ENCODE measurements at places on chromosomes 2 and 18.
A peak's percentile ranks its signal among the peaks of the same experiment; 100 is the strongest.

DNA sequence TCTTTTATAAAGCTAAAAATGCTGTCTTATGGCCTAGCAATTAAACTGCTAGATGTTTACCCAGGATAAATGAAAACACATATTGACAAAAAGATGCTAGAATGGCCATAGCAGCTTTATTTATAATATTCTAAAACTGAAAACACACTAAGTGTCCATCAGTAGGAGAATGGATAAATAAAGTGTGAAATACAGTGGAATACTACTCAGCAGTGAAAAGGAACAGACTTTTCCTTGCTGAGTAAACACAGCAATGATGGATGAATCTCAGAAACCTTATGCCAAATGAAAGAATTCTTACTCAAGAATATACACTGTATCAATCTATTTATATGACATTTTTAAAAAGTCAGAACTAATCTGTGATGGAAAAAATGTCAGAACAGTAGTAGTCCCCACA is 33.2 kb downstream of the DDX1 start:
- no peak for DNase-seq

GRCh38 chr2:108396845-108397244 is 19.1 kb downstream of the SULT1C4 start:
- no peak for DNase-seq

DNA sequence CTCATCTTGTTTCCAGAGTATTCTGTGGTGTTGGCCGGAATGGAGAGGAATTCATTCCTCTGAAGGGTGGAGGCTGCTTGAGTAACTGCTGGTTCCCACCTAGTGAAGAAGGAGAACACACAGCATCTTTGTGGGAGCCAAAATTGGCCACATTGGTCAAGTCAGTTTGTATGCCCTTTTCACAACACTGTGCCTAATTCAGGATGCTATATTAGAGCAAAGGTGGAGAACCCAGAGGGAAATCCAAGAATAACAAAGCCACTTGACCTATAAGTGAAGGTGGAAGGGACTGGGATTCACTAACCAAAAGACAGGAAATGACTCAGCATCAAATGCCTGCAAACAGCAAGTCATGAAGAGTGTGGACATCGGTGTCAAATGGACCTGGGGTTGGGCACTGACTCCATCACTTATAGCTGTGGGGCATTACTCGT is 27.3 kb upstream of the MLPH start:
- no peak for DNase-seq

DNA sequence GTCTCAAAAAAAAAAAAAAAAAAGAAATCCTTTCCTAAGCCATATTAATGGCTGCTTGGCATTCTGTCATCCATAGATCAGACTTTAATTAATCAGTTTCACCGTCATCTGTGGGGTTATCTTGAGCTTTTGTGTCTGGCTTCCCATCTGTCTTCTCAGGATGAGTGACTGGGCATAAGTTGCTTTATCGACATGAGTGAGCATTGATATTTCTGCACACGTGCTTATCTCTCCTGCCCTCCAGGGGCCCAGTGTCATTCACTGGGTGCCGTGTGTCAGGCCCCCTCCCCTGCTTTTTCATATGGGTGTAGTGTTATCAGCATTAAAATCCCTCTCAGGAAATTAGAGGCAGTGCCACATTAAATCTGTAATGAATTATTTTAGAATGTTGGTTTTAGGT is 65.6 kb downstream of the SH3BP4 start:
- DNase-seq = no peak

DNA sequence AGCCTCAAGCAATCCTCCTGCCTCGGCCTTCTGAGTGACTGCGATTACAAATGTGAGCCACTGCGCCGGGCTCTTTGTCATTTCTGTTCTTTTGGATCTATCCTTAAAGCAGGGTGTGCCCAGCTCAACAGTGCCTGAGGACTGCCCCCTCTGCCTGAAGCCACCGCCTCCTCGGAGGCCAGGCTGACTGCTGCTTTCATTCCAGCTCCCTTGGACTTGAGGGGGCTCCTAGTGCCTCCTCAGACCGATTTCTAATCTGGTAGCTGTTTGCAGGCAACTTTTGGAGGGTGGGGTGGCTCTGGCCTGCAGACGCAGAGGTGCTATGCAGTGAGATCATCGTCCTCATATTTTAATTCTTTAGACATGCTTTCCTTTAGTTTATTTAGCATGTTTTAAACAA is 35.9 kb upstream of the KLF11 start:
- no peak for DNase-seq

- DNase-seq = no peak
Observed at GRCh38 chr18:57730146-57730545, 73.0 kb downstream of the ATP8B1 start.

- no peak for DNase-seq
Observed at GRCh38 chr2:199833525-199833924, 17.5 kb downstream of the FTCDNL1 start.

DNA sequence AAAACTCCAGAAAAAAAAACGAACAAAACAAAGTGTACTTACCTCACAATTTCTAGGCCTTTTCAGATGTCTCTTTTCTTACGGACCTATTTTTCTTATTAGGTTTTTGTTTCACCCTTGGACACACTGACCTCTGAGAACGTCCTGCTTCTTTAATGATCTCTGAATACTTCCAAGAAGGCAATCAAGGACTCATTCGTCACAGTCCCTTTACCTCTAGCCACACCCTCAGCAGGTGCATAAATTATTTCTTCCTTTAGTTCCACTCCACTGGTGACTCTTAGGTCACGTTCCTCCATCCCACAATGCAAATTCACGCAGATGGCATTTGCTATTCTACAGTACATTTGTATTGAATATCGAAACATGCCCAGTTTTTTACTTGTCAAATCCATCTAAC is 21.9 kb downstream of the PELI1 start:
- DNase-seq = no peak

DNA sequence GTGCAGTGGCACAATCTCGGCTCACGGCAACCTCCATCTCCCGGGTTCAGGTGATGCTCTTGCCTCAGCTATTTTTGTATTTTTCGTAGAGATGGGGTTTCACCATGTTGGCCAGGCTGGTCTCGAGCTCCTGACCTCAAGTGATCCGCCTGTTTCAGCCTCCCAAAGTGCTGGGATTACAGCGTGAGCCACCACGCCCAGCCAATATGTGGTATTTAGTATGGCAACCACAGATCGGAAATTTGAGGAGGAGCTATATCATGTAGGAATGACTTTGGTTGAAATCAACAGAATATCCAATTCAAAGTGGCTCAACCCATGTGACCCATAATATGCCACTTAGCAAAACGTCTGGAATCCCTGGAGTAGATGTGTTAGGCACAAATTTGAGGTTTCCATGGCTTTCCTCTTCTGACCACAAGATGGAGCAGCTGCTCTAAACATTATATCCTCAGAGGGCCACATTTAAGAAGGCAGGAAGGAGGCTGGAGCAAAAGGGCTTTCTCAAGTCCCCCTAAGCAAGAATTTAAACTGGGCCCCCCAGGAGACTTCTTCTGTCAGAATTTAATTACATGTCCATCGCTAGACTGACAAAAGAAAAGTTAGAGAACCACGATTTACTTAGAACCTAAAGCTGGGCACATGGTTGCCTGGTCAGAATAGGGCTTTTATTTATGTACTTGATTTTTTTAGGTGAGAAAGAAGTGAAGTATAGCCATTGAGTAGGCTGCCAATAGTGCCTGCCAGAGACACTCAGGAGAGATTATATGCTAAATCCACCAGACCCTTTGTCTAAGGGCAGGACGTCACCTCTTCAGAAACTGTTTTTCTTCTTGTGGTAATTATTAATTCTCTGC is 49.6 kb upstream of the ITSN2 start:
- peak; percentile 7 for DNase-seq

DNA sequence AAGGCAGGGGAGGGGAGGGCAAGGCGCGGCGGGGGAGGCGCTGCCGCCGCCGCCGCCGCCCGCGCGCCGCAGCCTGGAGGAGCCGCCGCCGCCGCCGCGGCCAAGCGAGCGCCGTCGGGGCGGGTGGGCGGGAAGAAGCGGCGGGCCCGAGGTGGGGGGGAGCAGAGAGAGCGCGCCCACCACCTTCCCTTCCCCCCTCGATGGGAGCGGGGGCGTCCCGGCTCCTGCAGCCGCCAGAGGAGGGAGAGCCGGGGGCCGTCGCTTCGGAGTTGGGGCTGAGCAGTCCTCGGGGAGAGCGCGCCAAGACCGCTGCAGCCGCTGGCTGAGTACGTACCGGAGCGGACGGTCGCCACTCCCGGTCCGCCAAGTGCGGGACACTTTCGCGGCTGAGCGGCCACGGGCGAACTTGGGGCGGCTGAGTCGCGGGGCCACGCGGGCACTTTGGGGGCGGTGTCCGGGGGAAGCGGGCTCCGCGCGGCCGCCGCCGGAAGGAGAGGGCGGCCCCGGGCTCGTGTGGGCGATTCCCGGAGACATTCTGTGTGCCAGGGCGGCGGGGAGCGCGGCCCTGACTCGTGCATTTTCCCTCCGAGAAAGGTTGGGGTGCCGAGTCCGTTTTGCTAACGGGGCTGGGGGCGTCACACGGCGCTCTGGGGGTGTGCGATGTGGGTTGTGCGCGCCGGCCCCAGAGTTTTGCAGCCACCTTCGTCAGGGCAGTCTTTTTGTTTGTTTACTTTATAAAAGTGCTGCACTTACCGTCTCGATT is at the start of gene NAB1:
NAB1 (plus strand) TSS at position 49 of the 763 bp plus-strand sequence. CDS start 10,094 bp downstream, outside the sequence.
- DNase-seq = peak; percentile 38

DNA sequence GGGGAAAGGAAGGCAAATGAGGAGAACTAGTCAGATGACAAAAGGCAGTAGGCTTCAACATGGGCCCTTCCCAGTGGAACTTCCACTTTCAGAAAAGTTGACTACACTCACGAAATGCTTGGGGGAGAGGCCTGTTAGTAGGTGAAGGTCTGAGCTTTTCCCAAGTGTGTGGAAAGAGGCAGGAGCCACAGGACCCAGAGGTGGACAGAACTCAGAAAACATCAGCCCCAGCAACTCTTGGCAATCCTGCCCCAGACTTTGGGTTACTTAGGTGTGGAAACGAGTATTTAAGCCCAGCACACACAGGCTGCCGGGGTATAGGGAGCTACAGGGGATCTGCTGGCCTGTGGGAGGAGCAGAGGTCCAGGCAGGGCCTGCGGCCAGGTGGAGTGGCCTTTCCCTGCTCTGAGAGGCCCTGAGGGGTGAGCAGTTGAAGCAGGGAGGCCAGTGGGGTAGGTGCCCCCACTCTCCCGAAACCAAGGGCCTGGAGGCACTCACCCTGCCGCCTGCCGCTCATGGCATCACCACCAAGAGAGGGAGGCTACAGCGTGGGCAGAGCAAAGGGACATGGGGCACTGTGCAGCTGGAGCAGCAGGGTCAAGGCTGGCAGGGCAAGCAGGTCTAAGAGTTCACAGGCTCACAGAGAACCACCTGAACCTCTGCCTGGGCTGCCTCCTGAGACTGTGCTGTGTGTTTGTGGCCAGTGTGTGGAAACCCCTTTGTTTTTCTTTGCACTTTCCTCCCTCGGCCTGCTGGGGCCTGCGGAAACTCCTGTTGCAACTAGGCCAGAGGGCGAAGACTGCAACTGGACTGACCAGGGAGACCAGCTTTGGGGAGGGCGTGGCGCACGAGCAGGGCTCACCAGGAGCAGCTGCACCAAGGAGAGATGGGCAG is 130.7 kb upstream of the SERTAD2 start:
- DNase-seq = no peak

DNA sequence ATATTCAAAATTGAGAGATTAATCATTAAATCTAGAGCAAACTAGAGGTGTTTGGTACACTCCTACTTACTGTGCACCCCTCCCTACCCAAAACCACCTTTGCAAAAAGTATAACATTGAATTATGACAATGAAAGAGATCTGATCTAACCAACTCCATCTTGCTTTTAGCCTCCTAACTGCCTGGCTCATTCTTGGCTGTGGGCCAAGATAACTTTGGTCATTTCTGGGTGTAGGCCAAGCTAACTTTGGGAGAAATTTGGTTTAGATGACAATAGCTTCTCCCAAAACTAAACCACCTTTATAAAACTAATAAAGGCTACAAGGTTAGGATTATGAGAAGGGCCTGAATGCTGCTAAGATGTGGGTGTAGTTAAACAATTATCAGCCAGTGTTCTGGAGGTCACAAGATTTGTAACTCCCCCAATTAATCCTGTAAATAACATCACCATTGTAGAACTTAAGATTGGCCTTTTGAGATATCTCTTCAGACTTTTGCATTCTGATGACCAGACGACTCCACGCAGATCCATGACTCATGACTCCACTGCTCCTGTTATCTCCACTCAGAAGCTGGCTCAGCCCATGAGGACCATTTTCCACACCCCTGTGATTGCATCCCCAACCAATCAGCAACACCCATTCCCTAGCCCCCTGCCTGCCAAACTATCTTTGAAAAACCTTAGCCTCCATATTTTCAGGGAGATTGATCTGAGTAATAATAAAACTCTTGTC is 160.2 kb downstream of the FBXO15 start:
- no peak for DNase-seq

DNA sequence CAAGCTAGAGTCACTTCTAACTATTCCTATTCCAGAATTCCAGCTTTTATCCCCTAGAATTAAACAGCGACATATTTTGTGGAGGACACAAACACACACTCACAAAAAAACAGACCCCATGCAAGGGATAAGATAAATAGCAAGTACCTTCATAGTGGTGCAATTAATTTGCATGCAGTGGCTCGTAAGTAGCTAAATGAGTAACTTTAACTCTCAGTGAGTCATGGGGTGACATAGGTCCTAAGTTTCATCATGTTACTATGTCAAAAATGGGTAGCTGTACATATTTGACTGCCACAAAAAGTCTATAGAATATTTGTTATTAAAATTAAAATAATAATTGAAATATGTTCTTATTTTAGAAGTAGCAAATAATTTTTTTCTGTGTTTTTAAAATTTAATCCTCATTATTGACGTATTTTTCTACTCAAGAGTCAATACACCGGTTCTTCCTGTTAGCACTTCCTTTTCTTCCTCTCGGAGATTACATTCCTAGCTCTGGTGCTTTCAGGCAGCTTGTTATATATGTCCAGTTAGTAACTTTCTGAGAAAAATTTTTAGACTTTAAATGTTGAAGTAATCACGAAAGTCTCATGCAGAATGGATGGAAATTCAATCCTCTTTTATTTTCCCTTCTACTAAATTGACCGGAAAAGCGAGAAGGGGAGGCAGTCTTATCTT is 247.0 kb downstream of the KCNH7 start:
- no peak for DNase-seq

- no peak for DNase-seq
Observed at GRCh38 chr2:182506606-182507005, 79.8 kb upstream of the PDE1A start.

DNA sequence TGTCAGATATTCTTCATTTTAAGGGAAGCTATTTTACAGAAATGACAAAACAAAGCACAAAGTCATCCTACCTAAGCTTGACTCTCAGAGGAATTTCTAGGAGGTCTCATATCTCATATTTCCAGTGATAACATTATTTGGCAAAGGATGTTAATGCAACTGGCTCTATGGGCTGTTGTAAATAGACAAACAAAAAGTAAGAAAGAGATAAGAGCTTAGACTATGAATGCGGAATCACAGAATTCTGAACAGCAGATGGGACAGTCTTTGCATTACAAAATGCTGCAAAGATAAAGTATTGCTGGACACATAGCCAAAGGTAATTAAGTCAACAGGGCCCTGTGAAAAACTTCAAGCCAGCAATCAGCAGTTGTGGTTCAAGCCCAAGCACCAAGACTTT is 23.9 kb downstream of the PIAS2 start:
- DNase-seq = no peak

DNA sequence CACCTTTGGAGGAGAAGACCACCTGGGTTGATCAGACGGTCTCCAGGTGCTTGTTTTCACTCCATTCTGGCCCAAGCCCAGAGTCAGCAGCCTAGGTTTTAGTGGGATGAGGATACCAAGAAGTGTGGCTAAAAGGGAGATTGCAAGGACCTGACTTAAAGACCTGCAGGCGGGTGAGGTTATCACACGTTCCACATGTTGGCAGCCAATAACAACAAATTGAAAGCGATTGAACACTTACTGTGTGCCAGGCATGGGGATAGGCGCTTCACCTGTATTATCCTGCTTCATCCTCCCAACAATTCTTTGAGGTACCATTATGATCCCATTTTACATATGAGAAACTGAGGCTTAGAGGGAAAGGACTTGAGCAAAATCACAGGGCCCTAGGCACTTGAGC is 5.0 kb downstream of the ARL4C start:
- DNase-seq = no peak
